ENCODE measurements at places on chromosomes 6 and 20.
A peak's percentile ranks its signal among the peaks of the same experiment; 100 is the strongest.

- no peak for DNase-seq
Measured at GRCh38 chr6:158039571-158040050, 57.9 kb downstream of the SYNJ2 start.

DNA sequence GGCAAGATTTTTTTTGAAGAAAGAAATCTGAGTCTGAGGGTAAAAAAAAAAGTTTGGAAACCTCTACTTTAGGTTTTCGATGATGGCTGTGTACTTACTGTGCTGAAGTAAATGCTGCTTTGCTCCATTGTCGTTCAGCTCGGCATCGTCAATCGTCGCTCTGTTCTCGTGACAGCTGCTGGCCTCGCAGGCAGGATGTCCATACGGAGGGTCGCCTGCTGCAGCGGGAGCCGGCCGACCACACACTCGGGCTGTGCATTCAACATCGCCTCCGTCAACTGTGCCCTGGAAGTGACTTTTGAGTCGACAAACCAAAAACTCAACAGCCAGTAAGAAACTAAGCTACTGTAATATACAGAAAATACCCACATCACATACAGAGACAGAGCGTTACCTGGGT is 53.1 kb upstream of the SMOC2 start:
- DNase-seq = no peak

DNA sequence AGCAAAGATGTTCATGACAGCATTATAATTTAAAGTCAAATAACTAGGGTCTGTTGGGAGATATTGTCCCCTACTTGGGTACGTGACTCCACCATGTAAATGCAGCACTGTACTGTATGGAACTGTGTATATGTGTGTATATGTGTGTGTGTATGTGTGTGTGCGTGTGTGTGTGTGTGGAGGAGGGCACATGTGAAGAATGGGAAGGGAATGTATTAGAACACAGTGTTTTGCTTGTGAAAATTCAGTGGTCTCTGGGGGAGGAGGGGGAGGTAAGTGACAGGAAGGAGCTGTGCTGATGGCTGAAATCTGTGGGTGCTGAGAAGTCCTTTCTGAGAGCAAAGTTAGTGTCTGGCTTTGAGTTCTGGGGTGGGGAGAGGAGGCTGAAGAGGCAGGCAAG is 23.9 kb upstream of the VEGFA start:
- DNase-seq = no peak

DNA sequence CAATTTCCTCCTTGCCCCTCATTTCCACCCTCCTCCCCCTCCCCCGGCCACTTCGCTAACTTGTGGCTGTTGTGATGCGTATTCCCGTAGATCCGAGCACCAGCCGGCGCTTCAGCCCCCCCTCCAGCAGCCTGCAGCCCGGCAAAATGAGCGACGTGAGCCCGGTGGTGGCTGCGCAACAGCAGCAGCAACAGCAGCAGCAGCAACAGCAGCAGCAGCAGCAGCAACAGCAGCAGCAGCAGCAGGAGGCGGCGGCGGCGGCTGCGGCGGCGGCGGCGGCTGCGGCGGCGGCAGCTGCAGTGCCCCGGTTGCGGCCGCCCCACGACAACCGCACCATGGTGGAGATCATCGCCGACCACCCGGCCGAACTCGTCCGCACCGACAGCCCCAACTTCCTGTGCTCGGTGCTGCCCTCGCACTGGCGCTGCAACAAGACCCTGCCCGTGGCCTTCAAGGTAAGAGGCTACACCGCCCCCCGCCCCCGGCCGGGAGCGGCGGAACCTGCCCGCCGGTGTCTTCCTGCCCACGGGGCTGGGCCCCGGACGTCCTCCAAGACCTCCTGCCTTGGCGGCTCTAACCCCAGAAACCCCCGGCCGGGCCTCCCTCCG is 44.9 kb upstream of the SUPT3H start:
- peak; percentile 63 for DNase-seq

DNA sequence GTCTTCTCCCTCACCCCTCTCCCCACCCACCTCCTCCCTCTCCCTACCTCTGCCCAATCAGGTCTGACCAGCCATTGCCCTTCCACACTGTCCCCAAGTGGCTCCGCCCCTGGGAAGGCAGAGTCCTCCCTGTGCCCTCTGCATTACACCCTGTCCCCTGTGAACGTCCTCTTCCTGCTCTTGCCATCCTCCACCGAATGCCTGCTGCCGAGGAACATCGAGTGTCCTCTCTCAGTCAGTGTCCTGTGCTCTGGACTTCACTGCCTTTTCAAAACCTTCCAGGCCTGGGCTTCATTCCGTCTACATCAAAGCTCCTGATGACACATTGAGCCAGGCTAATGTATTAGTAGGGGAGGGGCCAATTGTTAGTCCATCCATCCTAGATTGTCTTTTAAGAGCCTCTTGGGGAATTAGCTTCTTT is 3.3 kb upstream of the PACSIN1 start:
- DNase-seq = no peak

GRCh38 chr6:165872811-165873210 is 209.8 kb upstream of the PDE10A start:
- no peak for DNase-seq

GRCh38 chr6:84449220-84449619 is 221.8 kb upstream of the CEP162 start:
- DNase-seq = no peak

- DNase-seq = peak; percentile 7
Measured at GRCh38 chr20:2692036-2692885, at the start of gene EBF4. EBF4 (plus strand) TSS chr20:2692780; CDS start chr20:2693646, 866 bp downstream.

- no peak for DNase-seq
Measured at GRCh38 chr6:148430897-148431296, 88.3 kb downstream of the SASH1 start.

DNA sequence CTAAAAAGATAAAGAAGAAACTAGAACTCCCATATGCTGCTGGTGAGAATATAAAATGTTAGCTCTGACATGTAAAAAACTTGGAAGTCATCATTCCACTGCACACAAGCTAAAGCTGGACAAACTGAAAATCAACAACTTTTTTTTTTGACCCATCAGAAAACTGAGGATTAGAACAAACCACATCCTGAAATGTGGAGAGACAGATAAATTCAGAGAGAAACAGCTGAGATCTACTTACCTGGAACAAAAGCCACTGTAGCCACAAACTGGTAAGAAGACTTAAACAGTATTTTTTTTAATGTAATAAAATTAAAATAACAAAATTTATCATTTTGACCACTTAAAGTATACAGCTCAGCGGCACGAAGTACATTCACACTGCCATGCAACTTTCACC is 408.5 kb upstream of the RGS17 start:
- no peak for DNase-seq

- DNase-seq = no peak
Measured at GRCh38 chr6:24959319-24959718, 23.6 kb upstream of the RIPOR2 start.

- DNase-seq = no peak
Measured at GRCh38 chr6:34227761-34228421, 8.8 kb upstream of the HMGA1 start.

DNA sequence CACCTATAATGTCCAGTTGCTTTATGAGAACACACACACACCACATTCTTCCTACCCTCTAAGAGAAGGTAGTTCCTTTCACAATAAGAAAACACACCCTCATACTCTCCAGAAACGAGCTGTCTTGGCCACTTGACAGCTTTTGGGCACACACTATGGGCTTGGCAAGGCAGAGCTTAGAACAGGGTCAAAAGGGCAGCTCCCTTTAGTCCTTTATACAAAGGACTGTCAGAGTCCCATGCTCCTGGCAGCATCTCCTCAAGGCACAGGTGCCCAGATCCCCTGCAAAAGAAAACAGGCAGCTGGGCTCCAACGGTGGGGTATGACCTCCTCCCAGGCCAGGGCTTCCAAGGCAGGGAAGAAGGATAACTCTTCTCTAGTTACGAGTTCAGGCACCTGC is 4.9 kb upstream of the LYRM2 start:
- no peak for DNase-seq

DNA sequence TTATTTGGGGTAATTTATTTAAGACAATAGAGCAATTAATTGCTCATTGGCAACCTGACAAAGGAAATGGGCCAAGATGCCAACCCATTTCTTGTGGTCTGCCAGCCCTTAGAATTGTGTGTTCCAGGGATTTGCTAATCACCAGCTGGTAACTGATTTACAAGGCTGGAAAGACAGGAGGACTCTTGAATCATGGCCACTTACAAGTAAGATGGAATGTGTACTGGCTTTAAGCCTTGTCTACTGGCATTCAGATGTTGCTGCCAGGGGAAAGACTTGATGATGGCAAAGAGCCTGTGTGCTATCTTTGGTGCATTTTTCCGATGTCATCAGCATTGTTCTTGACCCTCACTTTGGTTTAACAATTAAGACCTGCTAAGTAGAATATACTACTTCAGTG is 91.0 kb downstream of the BCKDHB start:
- no peak for DNase-seq

GRCh38 chr6:27892649-27893058 is 19.5 kb downstream of the OR2B2 start:
- DNase-seq = no peak

DNA sequence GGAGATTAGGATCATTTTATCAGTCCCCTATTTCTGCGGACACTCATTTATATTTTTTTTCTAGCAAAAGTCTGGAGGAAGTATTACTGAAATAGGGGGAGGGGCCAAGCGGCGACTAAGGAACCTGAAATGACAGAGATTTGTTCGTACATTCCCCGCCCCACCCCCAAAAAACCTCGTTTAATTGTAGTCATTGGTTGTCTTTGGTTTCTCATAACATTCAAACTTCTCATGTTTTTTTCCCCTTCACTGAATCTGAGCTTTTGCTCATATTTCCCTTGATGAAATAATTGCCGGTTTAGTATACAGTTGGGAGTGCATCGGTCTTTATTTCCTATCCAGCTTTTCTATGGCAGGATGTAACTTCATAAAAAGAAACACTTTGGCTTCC is 768 bp upstream of the FYN start:
- peak; percentile 66 for DNase-seq

- DNase-seq = no peak
Measured at GRCh38 chr6:130529569-130530149, 163.8 kb downstream of the TMEM200A start.

DNA sequence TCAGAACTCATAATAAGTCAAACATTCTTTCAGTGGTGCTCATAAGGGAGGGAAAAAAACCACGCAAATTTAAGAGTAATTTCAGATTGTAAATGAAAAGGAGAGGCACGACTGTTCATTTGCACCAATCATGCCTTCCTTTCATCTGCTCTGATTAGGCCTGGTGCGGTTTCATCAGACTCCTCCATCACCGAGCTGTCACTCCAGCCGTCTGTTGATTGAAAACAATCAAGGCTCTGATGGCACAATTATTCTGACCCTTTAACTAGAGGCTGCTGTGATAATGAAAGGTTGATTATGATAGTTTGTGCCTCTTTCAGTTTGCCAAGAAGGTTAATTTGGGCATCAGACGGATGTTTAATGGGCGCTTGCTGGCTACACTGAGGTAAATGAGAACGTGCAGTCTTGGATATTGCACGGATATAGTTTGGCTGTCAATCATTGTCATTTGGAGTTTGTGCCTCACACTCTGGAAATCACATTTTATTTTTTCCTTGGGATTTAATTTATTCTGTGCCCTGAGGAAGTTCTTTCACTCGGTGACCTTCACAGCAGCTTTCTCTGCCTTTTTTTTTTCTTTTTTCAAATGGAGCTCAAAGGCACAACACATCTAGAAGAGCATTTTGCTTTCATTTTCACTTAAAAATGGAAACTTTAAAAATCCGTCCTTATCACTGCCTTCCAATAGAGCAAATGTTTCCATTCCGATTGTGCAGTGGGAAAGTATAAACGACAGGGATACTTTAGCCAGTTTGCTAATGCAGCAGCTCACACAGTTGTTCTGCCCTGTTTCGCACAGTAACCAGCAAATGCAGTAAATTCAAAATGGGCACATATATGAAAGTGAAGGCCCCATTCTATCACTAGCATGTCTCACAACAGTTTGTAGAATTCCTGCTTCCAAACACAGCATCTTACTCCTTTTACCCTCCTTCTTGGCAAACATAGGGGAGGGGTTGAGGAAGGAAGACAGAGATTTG is 172.8 kb downstream of the KLHL32 start:
- DNase-seq = no peak

DNA sequence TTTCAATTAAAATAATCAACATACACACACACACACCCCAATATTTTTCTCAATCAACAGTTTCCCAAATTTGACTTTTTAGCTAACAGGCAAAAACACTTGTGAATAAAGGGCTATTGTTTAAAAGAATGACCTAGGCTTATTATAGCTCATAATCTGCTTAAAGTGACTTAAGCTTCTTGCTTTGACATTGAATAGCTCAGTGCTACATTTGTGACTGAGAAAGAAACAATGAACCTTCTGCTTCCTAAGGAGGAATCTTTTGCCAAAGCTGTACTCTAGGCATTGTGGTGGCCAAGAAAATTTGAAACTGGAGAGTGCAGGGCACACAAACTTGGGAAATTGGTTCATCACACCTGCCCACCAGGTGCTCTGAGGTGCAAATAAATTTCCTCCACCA is 282.0 kb downstream of the SYNE1 start:
- no peak for DNase-seq

DNA sequence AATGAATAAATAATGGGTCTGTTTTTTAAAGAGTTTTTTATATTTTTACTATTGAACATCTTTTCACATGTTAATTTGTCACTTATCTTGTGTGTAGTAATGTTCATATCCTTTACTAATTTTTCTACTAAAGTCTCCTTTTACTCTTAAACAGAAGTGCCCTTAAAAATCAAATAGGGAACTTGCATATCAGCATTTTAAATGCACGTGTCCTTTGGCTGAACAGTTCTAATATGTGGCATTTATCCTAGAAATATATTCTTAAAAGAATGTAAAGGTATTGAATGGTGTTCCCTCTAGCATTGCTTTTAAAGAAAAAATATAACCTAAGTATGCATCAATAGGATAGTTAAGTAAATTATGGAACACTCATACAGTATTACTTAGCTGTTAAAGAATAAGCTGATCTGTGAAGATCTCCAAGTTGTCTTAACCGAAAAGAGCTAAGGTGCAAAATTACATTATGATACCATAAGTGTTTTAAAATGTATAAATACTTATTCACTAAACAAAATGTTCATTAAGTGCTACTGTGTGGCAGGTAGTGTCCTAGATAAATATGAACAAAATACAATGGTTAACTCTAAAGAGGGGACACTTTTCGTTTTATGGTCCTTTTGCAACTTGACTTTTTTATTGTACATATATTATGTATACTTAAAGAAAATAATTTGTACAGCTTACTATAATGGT is 631 bp upstream of the PGBD1 start:
- DNase-seq = no peak

- DNase-seq = no peak
Measured at GRCh38 chr6:153043719-153044118, 41.2 kb upstream of the MTRF1L start.

GRCh38 chr6:36721369-36722140 is 23.9 kb downstream of the RAB44 start:
- no peak for DNase-seq

GRCh38 chr6:89887452-89888137 is 6.7 kb upstream of the GJA10 start:
- DNase-seq = no peak

GRCh38 chr6:138972226-138972665 is 15.8 kb downstream of the REPS1 start:
- DNase-seq = no peak

DNA sequence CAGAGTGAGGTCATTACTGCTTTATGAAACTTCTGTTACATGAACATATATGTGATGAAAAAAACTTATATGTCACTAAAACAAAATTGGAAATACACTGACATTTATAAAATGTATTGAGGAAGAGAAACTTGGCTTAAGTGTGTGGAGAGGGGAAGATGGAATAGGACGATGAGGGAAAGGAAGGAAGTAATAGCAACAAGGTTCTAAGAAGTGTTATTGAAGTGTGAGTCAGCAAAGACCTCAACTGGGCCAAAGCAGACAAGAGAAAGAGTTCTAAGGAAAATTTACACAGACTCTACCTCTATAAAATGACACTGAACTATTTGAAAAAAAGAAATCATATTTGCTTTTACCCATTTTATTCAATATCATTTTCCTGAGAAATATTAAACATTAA is 38.3 kb downstream of the SNX3 start:
- DNase-seq = no peak
